ENCODE measurements at places on chromosomes 1 and 21. TPM values are rescaled to one million over a fixed set of nuclear protein-coding genes. Genes with fewer than 3 reads are reported as not detected.

The RNU1-2 gene
- total RNA-seq: 6,072 TPM

The DNAJC8 gene
- total RNA-seq: 55.3 TPM

The ST6GALNAC3 gene
- total RNA-seq: 4.5 TPM

The BSDC1 gene
- 44.9 TPM for total RNA-seq

The CCDC30 gene
- 2.2 TPM for total RNA-seq

The CASZ1 gene
- 56.3 TPM for total RNA-seq

DNA sequence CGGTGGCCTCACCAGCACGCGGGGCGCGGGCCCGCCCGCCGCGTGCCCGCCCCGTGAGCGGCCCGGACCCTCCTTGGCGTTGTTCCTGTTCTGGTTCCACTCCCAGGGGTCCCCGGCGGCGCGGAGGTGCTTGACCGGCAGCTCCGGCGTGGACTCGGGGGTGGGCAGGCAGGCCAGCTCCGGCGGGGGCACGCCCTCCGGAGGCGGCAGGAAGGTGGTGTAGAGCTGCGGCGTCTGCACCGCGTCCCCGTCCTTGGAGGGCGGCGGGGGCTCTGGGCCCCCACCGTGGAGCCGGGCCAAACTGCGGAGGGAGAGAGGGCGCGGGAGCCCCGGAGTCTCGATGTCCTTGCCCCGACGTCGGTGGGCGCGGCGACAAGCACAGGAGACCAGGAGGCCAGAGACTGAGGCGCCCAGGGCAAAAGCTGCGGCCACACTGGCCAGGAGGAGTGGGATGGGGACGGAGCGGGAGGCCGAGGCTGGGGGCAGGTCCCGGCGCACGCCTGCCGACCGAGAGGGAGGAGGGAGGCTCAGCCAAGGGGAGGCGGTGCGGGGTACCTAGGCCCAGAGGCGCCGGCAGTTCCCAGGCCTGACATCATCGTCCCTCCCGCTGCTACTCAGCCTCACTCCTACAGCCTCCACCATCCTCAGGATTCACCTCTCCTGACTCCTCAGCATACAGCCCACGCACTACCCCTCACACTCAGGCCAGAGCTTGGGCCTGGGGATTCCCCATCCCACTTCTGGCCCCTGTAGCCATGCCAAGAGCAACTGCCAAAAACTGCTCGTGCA is 13.2 kb downstream of the SEMA6C start:
- DNase-seq: no peak

DNA sequence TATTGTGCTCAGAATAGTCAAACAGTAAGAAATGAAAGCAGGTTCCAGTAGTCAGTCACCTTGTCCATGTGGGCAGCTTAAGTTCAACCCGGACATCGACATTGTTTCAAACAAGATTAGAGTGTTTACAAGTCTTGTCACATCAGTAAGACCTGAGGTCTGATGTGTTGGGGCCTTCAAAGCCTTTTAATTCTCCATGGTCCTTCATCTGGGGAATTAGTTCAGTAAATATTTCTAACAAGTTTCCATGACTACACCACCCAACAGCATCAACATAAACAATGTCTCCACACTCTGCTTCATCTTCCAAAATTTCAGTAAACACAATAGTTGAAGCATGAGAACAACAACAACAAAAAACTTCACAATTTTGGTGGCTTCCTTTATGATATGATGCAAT is 15.1 kb upstream of the ADORA1 start:
- DNase-seq: no peak

DNA sequence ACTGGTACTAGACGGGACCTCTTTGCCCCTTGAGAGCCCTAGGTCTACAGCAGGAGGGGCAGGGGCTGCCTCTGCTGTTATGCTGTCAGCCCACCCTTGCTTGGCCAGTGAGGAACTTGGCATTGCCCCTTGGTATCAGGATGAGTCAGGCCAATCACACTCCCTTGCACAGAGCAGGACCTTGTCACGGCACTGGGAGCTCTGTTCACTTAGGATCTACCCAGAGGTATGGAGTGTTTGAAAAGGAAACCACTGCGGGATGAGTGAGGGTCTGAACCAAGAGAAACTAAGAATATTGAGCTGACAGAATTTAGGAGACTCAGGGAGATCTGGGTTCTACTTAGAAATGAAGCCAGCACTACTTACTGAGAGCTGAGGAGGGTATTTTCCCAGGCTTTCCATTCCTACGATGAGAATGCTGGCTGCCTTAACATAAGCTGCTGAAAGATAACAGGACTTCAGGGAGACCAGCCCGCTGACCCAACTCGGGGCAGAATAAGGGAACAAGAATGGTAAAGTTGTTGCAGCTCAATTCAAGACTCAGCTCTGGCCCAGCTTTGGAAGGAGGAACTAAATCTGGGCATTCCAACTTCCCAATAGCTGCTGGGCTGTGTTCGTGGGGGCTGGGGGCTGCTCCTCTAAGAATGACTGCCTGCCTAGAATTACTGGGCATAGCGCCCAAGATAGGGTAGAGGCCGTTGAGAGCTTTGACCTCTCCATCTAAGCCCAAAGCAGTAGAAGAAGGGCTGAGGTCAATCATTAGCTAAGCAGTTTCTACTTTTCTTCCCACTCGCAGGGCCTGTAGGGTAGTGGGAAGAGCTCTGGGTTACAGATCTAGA is 1.5 kb downstream of the FABP3 start:
- no peak for DNase-seq

DNA sequence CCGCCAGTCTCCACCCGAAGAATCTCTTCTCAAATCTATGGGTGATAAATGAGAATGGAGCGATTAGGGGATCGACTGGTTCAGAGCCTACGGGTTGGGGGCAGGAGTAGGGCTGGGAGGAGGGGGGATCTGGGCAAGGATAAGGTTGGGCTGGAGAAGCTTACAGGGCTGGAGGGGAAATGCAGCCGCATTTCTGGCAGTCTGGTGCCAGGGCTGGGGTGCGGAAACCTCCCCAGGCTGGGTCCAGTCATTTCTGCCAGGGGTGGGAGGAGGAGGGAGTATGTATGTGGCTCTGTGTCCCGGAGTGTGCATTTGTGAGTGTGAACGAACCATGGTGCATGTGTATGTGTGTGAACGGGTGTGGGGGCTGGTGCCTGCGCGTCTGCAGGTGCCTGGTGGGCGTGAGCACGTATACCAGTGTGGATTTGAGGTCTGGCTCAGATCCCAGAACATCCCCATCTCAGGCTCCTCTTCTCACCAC is 10.2 kb downstream of the C1orf216 start:
- DNase-seq: no peak

GRCh38 chr1:105442901-105443300 is 1613.6 kb upstream of the PRMT6 start:
- DNase-seq: no peak

DNA sequence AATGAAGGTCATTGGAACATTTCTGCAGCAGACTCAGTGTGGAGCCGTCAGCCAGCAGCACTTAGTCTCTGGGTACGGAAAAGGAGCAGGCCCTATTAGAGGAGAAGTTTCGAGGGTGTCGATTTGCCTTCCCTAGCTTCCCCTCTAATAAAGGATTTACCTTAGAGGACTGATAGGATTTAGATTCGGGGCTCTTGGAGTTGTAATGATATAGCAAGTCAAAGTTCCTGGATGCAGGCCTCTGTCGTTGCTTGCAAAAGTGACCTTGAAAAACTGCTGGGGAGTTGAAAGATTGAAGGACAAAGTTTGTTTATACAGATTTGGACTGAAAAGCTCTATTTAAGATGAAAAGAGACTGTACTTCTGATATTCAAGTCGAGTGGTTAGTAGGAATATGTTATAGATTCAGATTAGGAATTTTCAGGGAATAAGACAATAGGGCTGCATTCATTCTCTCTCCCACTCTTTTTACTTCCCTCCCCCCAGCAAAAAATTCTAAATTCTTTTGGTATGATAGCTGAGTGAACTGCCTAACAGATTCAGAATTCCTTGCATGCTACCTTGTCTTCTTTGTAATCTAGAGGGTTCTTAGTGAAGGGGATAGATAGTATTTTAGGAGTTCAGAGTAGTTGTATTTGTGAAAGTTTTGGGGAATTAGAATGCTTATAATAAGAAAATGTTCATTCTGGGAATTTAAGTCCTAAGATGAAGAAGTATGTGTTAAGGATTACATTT is 19.2 kb downstream of the NFYC start:
- no peak for DNase-seq

GRCh38 chr1:65267271-65267670 is 42.1 kb upstream of the DNAJC6 start:
- no peak for DNase-seq

DNA sequence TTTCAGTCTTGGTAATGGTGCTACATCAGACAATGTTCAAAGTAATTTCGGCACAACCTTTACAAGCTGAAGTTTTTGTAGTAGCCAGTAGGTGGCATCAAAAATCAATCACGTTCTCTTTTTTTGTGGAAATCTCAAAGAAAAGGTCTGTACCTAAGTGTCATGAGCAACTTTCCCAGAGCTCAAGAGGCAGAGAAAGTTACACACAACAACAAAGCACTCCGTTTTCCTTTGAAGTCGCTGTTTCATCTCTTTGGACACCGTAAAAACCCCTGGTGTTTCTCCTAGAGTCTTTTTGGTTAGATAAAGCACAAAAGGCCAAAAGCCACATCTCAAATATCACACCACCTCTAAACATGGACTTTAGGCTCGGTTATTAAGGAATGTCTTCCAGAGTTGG is 131.6 kb downstream of the LHX8 start:
- no peak for DNase-seq

DNA sequence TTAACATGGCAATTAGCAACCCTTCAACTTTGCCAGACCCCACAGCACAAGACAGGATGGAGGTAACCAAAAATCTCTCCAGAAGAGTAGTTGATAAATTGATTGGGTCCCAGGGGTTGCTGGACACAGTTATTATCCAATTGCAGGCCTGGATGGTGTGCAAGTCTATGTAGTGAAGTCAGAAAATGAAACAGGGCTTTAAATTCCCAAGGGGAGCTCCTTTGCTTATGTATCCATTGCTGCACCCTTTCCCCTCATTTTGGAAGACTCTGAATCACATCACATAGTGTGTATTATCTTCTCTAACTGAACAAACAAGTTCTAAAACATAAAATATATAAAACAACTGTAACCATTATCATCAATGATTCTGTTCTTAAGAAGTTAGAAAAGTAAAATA is 550.2 kb downstream of the LMO4 start:
- DNase-seq: no peak

DNA sequence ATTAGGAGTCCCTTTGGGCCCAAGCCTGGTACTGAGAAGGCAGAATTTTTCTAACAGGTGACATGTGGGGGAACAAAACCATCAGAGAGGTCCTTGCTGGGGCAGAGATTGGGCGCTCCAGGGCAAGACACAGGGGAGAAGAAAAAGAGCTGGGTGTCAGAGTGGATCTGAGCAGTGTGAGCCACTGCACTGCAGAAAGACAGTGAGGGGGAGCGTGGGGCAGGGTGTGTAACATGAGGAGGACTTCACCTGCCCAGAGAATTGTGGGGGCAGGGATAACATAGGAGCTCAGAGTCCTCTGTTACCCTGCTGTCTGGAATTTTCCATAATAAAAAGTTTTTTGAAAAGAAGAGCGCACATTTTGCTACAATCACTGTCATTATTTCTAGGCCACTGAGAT is 25.5 kb upstream of the CSF3R start:
- DNase-seq: no peak

DNA sequence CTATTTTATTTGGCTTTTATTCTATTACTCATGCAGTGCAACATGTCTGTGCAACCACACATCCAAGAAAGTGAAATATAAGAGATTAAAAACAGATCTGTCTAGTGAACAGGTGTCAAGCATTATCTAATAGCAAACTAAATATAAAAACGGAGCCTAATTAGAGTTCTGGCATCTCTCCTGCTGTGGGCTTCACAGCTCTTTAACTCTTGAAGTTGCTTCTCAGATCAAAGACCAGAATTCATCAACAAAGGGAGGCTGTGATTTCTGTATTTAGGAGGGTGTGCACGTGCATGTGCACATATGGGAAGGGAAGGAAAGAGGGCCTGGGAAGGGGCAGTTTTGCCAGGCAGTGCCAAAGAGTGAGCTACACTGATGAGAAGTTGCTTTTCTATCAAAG is 81.0 kb downstream of the MIS18A start:
- DNase-seq: no peak

DNA sequence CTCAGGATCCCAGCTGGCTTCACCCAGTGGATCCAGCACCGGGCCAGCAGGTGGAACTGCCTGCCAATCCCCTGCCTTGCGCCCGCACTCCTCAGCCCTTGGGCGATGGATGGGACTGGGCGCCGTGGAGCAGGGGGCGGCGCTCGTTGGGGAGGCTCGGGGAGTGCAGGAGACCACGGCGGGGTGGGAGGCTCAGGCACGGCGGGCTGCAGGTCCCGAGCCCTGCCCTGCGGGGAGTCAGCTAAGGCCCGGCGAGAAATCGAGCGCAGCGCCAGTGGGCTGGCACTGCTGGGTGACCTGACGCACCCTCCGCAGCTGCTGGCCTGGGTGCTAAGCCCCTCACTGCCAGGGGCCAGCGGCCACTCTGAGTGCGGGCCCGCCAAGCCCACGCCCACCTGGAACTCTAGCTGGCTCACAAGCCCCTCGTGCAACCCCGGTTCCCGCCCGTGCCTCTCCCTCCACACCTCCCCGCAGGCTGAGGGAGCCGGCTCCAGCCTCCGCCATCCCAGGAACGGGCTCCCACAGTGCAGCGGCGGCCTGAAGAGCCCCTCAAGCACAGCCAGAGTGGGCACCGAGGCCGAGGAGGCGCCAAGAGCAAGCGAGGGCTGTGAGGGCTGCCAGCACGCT is 31.1 kb downstream of the NRDC start:
- no peak for DNase-seq

DNA sequence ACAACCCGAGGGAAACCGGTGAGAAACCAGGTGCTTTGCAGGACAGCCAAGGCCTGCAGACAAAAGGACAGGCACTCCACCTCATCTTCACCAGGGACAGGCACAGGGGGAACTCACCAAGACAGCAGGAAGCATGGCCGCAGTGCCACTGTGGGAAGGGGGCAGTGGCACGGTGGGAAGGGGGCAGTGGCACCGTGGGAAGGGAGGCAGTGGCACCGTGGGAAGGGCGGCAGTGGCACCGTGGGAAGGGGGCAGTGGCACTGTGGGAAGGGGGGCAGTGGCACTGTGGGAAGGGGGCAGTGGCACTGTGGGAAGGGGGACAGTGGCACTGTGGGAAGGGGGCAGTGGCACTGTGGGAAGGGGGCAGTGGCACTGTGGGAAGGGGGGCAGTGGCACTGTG is 28.4 kb upstream of the LRRC47 start:
- DNase-seq: no peak

DNA sequence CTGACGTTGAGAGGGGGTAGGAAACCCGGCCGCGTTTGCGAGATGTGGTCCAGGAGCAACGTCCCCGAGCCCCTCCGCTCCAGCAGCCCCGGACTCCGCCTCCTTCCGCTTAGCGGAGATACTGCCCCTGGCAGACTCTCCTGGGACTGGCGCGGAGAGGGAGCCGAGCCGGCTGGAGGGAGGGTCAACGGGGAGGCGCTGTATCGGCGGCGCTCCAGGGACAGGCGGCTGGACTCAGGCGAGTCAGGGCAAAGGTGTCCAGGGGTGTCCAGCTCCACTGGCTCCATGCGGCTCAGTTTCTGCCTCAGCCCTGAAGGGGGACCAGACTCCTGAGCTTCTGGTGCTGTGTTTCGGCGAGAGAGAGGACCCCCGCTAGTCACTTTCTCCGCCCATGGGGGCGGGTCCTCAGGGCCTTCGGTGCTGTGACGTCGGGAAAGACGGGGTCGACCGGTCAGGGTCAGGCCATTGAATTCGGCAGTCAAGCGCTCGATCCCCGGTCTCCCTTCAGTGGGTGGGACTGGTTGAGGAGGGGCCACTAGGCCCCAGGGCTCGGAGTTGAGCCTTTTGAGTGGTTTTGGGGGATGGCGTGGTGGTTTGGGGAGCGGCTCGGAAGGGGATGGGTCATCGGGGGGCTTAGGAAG is 2.8 kb upstream of the LIX1L start:
- peak; percentile 85 for DNase-seq
